ENCODE measurements at places on chromosomes 6 and 20. TPM values are rescaled to one million over a fixed set of nuclear protein-coding genes. Genes with fewer than 3 reads are reported as not detected.

DNA sequence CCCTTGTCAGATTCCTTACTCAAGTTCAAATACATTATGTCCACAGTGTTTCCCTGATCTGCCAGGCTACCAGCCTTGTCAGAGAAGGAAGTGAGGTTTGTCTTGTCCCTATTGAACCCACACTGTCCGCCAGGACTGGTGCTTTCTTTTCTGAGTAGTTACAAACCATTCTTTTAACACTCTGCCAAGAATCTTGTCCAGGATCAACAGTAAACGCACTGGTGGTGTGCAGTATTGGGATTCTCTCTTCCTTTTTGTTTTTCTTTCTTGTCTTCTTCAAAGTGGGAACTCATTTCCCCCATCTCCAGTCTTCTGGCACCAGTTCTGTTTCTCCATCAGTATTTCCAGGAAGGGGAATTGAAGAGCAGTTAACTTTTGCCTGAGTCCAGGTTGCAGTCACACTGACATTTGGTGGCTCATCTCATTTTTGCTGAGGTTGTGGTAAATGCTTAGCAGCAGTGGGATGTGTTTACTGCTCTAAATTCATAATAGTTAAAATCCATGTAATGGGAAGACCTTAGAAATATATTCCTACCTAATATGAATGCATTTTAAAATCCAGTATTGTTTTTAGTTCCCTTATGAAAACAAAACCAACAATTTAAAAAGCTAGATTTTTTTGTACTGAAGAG, 295.3 kb downstream of the PRL start:
- DNase-seq = no peak

- DNase-seq = no peak
Measured at GRCh38 chr6:10250655-10251220, 164.1 kb downstream of the TFAP2A start.

GRCh38 chr20:64244870-64245603, 10.5 kb upstream of the PCMTD2 start:
- no peak for DNase-seq

Gene POLR3F
- total RNA-seq = 20.9 TPM

Gene PRKN
- 2.8 TPM for total RNA-seq

Gene PRR18
- total RNA-seq = 0.13 TPM

Measured in neural progenitor cell (in vitro differentiated cells).